Progenitor cell of endocrine pancreas (in vitro differentiated cells): ENCODE measurements at places on chromosomes 5 and 9. TPM values are rescaled to one million over a fixed set of nuclear protein-coding genes. Genes with fewer than 3 reads are reported as not detected.

DNA sequence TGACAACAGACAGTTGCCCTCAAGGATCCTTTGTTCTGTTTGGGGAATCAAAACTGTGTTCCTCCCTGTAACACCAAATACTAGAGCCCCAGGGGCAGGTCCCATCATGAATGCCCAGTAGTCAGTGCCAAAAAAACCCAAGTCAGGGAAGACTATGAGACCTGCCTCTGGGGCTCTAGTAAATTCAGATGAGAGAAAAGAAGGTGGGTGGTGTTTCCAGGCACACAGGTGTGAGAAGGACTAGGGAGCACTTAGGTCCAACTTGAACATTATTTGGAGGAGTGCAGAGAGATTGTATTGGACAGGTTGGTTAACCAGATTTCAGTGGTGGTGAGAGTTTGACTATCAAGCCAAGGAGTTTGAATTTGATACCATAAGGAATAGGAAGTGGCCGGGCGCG lies 52.0 kb downstream of the SLC22A5 start:
- H3K27ac ChIP-seq, result no peak overlapping the region
- H3K4me3 ChIP-seq, result no peak overlapping the region
- no peak for DNase-seq

GRCh38 chr5:159441441-159441840 lies 111.2 kb upstream of the IL12B start:
- peaks cover 28% of the 10 kb centered on the region for H3K27me3 ChIP-seq
- H3K4me3 ChIP-seq, result no peak overlapping the region
- peaks cover 1% of the 10 kb centered on the region for H3K4me1 ChIP-seq
- DNase-seq, result no peak
- no peak overlapping the region for H3K27ac ChIP-seq

GRCh38 chr5:63573380-63573779 lies 388.9 kb downstream of the HTR1A start:
- no peak for DNase-seq
- no peak overlapping the region for H3K4me3 ChIP-seq
- no peaks in the 10 kb centered on the region for H3K36me3 ChIP-seq
- no peaks in the 10 kb centered on the region for H3K27me3 ChIP-seq
- no peak overlapping the region for H3K27ac ChIP-seq

GRCh38 chr9:37534412-37534811 lies 41.8 kb downstream of the FBXO10 start:
- H3K36me3 ChIP-seq, result peaks cover 7% of the 10 kb centered on the region
- H3K4me3 ChIP-seq, result no peak overlapping the region
- H3K4me1 ChIP-seq, result no peaks in the 10 kb centered on the region

DNA sequence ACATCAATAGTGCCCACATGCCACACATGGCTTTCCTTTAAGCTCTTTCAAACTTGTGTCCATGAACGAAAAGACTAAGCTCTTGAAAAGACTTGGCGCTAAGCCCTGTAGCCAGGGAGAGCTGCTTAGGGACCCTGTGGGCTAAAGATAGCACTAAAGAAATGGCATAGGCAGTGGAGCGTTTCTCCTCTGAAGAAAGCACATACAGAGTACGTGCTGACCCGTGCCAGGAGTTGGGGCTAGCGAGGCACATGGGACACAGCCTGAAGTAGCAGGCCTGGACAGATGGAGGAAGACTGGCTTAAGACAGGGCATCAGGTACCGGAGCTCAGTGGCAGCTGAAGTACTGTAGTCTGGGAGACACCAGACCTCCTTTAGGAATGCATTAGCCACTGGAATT lies 39.7 kb downstream of the ADGRV1 start:
- no peaks in the 10 kb centered on the region for H3K4me1 ChIP-seq
- H3K36me3 ChIP-seq, result peaks cover 14% of the 10 kb centered on the region
- H3K4me3 ChIP-seq, result no peak overlapping the region
- no peaks in the 10 kb centered on the region for H3K27me3 ChIP-seq

DNA sequence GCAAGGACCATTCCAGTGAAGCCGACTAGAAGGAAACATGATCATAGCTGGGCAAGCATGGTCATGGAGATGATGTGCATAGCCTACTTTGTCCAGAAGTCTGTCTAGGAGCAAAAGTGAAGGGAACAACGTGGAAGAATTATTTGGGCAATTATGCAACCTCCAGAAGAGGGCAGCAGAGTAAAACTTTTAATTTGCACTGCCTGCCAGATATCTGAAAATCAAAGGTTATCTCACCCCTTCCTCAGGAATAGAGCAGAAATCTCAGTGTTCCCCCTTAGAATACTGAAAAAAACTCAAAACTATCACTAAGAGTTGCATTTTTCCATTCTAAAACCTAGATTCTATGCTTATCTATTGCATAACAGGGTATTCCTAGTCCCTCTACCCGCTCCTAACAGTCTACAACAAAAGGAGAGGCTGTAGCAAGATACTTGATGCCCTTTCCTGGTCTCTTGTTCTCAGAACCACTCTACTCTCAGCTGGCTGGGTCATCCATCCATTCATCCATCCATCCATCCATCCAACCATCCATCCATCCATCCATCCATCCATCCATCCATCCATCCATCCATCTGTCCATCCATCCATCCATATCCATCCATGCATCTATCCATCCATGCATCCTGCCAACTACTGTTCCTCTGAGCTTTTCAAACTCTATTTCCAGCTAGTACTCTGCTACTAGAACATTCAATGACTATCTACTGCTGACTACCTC lies 8.4 kb upstream of the SETD9 start:
- no peak overlapping the region for H3K4me3 ChIP-seq
- H3K27me3 ChIP-seq, result no peaks in the 10 kb centered on the region
- peaks cover 3% of the 10 kb centered on the region for H3K36me3 ChIP-seq
- DNase-seq, result no peak

DNA sequence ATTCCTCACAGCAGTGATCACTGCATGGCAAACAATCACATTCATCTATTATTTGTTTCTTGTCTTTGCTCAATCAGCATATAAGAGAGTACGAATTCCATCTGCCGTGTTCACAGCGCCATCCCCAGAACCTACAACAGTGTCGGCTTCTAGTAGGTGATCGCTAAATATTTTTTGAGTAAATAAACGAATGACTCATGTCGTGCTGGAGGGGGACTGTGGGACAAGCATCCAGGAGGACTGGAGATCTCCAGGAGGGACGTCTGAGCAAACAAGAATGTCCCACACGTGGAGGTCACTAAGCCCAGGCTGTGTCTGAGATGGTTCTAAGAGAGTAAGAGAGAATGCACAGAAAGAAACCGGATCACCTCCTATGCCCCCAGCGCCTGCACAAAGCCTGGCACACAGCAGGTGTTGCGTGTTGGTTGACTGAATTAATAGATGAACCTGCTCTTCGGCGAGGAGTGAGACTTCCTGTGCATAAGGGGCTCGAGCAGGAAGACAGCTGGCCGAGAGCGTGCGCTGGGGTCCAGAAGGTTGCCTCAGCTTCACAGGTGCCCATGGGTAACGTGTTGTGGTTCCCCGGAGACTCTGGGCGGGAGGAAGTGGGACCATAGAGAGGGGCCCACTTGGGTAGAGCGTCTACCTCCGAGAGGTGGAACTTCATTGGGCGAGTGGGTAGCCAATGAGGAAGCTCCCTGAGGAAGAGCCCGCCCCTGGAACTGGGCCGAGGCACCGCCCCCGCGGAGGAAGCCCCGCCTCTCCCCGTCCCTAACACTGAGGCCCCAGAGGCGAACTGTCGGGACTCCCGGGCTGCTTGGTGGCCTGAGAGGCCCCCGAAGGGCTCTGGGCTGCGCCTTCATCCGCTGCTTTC lies 193.0 kb downstream of the MELK start:
- no peaks in the 10 kb centered on the region for H3K4me1 ChIP-seq
- H3K27ac ChIP-seq, result no peak overlapping the region
- DNase-seq, result peak; percentile 34
- H3K4me3 ChIP-seq, result no peak overlapping the region
- H3K36me3 ChIP-seq, result no peaks in the 10 kb centered on the region
- peaks cover 50% of the 10 kb centered on the region for H3K27me3 ChIP-seq

GRCh38 chr9:104896131-104896530 lies 31.8 kb downstream of the ABCA1 start:
- no peak for DNase-seq
- no peaks in the 10 kb centered on the region for H3K27me3 ChIP-seq
- H3K27ac ChIP-seq, result no peak overlapping the region

GRCh38 chr5:88813244-88813643 lies 69.7 kb downstream of the MEF2C start:
- H3K27ac ChIP-seq, result no peak overlapping the region
- no peaks in the 10 kb centered on the region for H3K27me3 ChIP-seq
- H3K4me1 ChIP-seq, result peaks cover 5% of the 10 kb centered on the region
- no peak overlapping the region for H3K4me3 ChIP-seq
- H3K36me3 ChIP-seq, result no peaks in the 10 kb centered on the region

DNA sequence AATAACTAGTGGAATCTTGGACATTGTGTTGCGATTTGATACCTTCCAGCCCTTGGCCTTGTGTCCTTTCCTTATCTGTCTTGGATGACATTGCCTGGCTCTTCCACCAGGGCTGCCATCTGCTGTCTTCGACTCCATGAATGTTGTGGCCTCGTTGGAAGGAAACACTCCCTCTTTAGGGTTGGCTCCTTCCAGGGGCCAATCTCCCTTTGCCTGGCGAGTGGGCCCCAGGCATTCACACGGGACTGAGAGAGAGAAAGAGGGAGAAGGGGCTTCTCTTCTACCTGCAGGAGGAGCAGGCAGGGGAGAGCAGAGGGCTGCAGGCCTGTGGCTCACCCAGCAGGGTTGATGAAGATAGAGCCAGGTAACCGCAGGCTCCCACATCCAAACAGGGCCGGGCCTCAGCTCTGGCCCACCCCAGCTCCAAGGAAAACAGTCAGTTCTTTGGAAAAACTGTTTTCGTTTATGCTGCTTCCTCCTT lies 31.3 kb downstream of the FGF1 start:
- H3K4me1 ChIP-seq, result no peaks in the 10 kb centered on the region
- H3K36me3 ChIP-seq, result no peaks in the 10 kb centered on the region
- no peak overlapping the region for H3K4me3 ChIP-seq
- H3K27me3 ChIP-seq, result peaks cover 15% of the 10 kb centered on the region

GRCh38 chr9:32706004-32706724 lies 70.7 kb upstream of the TAF1L start:
- peaks cover 28% of the 10 kb centered on the region for H3K27me3 ChIP-seq
- H3K4me1 ChIP-seq, result no peaks in the 10 kb centered on the region
- no peak overlapping the region for H3K27ac ChIP-seq
- DNase-seq, result no peak

DNA sequence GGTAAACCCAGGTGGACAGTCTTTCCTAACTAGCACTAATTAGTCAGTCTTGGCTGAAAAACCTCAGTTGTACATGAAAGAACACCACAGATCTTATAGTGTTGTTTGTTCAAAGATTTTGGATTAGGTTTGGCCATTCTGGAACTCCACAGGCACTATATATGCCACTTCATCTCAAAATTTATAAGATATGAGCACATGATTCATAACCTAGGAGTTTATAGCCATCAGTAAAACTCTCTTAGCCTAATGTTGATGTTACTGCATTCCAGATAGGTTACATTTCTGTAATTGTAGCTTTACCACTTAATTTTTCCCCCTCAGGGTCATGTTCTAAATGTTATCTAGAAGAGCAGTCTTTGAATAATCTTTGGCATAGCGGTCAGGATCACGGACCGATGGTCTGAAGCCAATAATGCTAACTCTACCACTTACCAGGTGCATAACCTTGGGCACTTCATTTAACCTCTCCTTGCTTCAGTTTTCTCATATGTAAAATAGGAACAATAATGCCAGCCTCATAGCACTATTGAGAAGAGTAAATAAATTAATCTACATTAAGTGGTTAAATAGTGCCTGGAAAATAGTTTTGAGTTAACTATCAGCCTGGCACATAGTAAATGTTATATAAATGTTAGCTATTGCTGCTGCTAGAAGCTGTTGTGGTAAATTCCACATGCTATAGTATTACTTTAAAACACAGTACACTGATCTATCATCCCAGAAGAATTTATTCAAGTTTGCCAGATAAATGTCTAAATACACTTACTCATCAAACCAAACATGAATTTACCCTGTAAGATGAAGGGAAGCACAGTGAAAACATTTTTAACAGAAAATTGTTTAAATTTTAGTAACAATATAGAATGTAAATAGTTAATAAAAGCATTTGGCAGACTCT lies 743.9 kb downstream of the NR2F1-AS1 start:
- H3K27ac ChIP-seq, result no peak overlapping the region
- H3K4me1 ChIP-seq, result no peaks in the 10 kb centered on the region
- no peak for DNase-seq
- H3K36me3 ChIP-seq, result no peaks in the 10 kb centered on the region
- no peak overlapping the region for H3K4me3 ChIP-seq
- H3K27me3 ChIP-seq, result no peaks in the 10 kb centered on the region

DNA sequence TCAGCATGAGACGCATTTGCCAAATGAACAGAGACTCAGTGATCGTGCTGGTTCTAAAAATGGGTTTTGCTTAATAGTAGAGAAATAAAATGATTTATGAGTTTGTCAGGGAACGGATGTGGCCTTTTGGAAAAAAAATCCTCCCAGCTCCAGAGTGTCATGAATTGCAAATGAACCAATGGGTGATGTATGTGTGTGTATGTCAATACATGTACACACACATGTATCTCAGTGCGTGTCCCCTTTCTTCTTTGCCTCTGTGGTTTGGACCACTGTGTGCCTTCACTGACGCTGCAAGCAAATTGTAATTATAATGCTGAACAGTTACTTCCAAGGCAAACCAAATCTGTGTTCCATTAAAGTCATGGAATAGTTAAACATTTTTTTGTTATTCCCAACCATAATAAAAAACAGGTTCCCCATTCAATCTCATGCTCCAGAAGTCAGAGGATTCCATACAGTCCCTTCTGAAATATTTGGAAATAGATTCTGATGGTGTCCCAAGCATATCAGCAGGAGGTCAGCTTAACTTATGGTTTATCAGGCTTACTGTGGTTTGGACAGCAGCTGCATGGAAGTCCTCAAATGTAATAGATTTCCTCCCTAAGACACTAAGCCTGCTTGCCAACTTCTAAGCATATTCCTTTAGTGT lies 630.5 kb downstream of the ACTL7B start:
- peaks cover 34% of the 10 kb centered on the region for H3K27me3 ChIP-seq
- H3K36me3 ChIP-seq, result no peaks in the 10 kb centered on the region
- no peak for DNase-seq
- no peak overlapping the region for H3K27ac ChIP-seq
- H3K4me3 ChIP-seq, result no peak overlapping the region
- peaks cover 12% of the 10 kb centered on the region for H3K4me1 ChIP-seq

GRCh38 chr9:97415146-97415545 lies 3.2 kb downstream of the TDRD7 start:
- H3K36me3 ChIP-seq, result peaks cover 1% of the 10 kb centered on the region
- no peak for DNase-seq
- peaks cover 3% of the 10 kb centered on the region for H3K27me3 ChIP-seq
- H3K4me3 ChIP-seq, result no peak overlapping the region
- peaks cover 29% of the 10 kb centered on the region for H3K4me1 ChIP-seq

The TMEM245 gene
- total RNA-seq, result 51.1 and 57.2 TPM in 2 replicates

The LMBRD2 gene
- 6.9 and 7.5 TPM in 2 replicates for total RNA-seq

The OLFML2A gene
- 2.2 and 2.5 TPM in 2 replicates for total RNA-seq

The FOXD4 gene
- total RNA-seq, result 0.50 and 0.58 TPM in 2 replicates

The ANXA2R gene
- 0.87 and 0.93 TPM in 2 replicates for total RNA-seq

The ELOVL7 gene
- 14.5 and 18.0 TPM in 2 replicates for total RNA-seq

The LECT2 gene
- not detected in 2 replicates for total RNA-seq

The COMMD10 gene
- 30.9 and 31.6 TPM in 2 replicates for total RNA-seq

The SLC44A1 gene
- 48.7 and 53.5 TPM in 2 replicates for total RNA-seq

The MRRF gene
- total RNA-seq, result 34.3 and 40.4 TPM in 2 replicates

The FOXD4L3 gene
- 0.36 and 0.44 TPM in 2 replicates for total RNA-seq

The DMRT3 gene
- 0.34 and 0.53 TPM in 2 replicates for total RNA-seq

The MAST4 gene
- total RNA-seq, result 45.3 and 50.8 TPM in 2 replicates

The SECISBP2 gene
- 73.5 and 75.7 TPM in 2 replicates for total RNA-seq
